ENCODE measurements at places on chromosomes 2 and 18.

GRCh38 chr18:36650906-36651305 lies 177.9 kb downstream of the TPGS2 start:
- no peak for DNase-seq

DNA sequence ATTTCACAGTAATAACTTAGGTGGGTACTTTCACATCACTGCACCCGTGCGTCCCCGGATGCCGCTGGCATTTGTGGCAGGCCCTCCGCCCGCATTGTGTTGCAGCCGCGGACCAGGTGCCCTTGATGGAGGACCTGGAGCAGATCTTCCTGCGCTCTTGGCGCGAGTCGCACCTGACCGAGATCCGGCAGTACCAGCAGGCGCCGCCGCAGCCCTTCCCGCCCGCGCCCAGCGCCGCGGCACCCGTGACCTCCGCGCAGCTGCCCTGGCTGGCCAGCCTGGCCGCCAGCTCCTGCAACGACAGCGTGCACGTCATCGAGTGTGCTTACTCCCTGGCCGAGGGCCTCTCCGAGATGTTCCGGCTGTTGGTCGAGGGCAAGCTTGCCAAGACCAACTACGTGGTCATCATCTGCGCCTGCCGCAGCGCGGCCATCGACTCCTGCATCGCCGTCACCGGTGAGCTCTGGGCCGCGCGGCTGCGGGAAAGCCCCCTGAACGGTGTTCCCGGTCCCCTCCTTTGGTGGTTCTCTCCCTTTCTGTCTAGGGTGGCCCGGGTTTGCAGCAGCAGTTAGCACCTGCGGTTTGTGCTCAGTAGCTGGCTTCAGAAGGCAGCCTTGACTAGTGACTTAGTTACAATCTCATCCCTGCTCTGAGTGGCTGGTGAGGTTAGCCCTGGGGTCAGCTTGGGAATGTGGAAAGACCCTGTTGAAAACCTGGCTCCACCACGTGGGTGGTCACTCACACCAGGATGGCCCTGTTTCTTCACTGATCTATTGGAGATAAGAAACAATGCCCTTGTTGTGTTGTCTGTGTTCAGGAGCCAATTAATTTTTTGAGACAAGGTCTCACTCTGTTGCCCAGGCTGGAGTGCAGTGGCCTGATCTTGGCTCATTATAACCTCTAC lies 59.1 kb downstream of the GREB1 start:
- no peak for DNase-seq

DNA sequence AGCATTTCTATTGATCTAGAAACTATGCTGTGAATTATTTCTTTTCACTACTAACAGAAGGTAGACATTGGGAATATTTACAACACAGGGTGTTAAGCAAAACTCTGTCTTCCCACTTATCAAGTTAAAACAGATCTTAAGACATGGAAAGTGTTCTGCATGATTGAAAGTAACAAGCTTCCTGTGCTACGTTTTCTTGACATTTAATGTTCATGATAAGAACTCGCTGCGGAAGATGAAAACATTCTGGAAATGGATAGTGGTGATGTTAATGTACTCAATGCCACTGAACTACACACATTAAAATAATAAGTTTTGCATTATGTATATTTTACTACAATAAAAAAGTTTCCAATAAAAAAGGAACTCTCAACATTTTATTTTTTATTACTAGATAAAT lies 74.4 kb upstream of the SCN7A start:
- no peak for DNase-seq

DNA sequence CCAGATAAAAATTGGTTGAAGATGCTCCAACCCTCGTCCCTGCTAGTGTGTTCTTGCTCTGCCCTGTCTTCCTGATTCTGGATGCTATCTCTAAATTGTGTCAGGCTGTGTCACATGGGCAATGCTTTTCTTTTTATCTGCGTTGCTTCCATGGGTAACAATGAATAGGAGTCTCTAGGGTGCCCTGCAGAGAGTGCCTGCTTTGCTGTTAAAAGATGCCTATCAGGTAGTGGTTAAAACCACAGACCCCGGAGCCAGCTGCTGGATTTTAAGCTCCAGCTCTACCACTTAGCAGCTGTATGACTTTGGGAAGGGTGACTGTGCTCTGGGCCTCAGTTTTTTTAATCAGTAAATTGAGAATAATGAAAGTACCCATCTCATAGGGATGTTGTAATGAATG lies 340.3 kb downstream of the PLCL1 start:
- DNase-seq, result no peak

GRCh38 chr2:154568413-154568812 lies 130.1 kb upstream of the KCNJ3 start:
- DNase-seq, result no peak

- no peak for DNase-seq
These were observed 55.5 kb downstream of the SLC9A2 start for GRCh38 chr2:102674836-102675235.

- DNase-seq, result no peak
These were observed 13.2 kb downstream of the REV1 start for GRCh38 chr2:99476629-99477028.

DNA sequence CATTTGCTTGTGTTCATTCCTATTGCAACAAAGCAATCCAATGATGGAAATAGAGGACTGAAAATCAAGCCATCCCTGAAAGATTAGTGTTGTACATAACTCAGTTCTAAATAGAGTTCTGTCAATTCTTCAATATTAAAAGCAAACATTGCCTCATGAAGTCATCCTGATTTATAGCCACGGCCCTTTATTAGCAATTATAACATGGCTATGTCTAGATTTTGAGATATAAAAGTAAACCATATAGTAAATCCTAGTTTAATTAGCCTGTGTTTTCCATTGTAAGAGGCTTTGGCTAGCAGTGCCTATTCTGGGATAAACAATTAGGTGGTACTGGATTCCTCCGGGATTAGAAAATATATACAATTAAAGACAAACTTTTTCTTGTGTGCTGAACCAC lies 33.2 kb upstream of the VIT start:
- no peak for DNase-seq

GRCh38 chr2:85861180-85861579 lies 27.6 kb downstream of the ST3GAL5 start:
- no peak for DNase-seq

GRCh38 chr2:119650206-119650605 lies 28.8 kb upstream of the TMEM177 start:
- DNase-seq, result no peak

GRCh38 chr18:28177828-28178635 lies 1.1 kb upstream of the CDH2 start:
- DNase-seq, result no peak

DNA sequence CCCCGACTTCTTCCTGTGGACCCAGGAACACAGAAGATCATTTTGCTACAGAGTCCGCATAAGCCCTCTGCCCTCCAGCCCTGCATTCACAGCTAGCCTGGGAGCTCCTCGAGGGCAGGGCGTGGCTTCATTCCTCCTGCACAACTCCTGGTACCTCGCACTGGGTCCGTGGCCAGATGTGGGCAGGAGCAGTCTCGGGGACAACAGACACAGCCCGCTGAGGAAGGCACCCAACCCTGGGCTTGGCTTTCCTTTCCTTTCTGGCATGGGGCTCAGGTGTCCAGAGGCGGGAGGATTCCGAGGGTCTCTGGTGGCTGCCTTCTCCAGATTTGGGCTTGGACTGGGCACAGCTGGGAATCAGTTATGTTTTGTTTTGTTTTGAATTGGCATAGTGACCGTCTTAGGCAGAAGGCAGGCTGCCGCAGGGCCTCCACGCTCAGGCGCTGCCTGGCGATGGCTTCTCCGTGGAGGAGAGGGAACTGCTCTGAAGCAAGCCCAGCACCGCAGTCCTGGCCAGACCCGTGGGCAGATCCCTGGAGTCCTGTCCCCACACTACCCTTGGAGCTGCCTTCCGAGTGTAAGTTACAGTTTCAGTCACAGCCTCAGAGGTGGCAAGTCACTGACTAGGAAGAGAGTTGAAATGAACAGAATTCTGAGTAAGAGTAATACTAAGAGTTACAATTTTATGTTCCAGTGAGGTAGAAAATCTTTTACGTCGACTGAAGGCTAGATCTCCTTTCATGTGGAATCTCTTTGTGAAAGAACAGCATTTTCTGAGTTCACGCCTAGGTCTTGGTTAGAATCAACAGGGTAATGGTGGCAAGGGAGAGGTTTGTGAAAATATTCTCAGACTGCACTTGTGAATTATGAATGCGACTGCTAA lies 47.9 kb downstream of the LDLRAD4 start:
- no peak for DNase-seq

DNA sequence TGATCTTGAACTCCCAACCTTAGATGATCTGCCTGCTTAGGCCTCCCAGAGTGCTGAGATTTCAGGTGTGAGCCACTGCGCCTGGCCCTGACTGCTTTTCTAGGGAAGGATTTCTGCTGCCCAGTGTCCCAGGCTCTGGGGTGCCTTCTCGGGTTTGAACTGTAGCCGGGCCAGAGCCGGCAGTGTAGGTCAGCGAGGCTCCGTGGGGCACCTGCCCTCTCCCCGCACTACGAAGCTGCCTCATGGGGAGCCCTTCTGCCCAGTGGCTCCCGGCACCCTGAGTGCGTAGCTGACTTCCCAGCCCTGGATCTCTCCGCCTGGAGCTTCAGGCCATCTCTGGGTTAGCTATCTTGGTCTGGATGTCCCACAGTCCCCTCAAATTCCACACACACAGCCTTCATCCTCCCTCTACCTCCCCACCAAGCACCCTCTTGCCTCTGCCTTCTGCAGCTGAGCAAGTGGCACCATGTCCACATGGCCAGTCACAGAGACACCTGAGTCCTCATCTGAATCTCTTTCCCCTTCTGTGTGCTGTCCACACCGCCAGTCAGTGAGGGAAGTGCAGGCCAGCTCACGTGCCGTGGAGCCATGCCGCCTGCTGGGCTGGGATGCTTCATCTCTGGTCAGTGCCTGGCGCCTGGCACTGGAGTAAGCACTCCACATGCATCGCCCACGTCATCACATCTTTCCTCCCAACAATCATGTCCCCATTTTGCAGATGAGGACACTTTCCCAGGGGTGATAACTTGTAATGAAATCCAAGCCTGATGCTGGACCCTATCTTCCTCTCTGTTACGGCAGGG lies 69.2 kb downstream of the EDAR start:
- no peak for DNase-seq

DNA sequence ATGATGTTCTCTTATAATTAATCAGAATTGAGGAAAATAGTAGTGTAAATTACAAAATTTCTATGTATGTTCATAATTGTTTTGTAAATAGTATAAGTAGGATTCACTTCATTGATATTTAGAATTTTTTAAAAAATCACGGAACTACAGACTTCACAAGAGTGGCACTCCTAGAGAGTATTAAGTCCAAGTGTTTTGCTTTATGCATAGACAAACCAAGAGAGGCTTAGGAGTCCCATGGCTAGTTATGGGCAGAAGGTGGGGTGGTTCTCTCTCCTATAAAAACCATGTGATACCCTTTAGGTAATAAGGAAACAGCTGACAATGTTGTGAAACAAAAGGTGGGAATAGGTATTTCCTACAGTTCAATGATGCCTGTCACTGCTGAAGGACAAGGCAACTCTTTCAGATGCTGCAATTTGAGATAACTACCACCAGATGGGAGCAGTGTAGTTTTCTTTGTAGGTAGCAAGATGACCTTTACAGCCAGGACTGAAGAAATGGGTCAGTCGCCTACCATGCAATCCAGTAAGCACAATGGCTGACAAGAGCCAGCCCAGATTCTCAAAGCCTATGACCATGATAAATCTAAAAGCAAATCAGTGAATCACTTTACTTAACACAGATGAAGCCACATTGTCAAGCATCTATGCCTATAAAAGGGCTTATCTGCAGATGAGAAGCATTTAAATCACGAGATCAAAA lies 83.9 kb downstream of the AAK1 start:
- no peak for DNase-seq

DNA sequence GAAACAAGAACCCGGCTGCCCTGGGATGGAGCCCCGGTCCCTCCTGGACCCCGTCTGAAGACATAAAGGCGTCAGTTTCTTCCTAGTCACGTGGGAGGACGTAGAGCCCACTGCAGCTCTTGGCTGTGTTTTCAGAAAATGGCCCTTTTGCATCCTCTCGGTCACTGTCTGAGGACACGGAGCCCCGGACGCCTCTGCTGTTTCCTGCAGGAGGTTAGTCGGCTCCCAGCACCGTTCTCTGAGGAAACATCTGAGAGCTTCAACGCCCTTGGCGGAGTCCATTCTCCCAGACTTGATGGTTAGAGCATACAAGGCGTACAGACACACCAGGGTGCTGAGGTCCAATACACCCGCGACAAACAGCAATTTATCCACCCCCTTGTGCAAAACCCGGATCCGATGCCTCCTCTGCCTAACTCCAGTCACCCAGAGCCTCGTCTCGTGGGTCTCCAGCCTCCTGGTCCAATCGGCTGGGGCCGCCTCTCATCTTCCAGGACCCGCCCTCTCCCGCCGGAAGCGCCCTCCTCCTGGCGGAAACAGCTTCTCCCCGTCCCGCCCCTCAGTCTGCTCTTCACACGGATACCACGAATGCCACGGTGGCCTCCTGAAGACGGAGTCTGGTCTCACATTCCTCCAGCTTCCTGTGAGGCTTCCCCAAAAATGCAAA lies 119.4 kb downstream of the TMEM18 start:
- DNase-seq, result no peak

GRCh38 chr2:142875652-142876051 lies 1.8 kb upstream of the KYNU start:
- DNase-seq, result no peak

DNA sequence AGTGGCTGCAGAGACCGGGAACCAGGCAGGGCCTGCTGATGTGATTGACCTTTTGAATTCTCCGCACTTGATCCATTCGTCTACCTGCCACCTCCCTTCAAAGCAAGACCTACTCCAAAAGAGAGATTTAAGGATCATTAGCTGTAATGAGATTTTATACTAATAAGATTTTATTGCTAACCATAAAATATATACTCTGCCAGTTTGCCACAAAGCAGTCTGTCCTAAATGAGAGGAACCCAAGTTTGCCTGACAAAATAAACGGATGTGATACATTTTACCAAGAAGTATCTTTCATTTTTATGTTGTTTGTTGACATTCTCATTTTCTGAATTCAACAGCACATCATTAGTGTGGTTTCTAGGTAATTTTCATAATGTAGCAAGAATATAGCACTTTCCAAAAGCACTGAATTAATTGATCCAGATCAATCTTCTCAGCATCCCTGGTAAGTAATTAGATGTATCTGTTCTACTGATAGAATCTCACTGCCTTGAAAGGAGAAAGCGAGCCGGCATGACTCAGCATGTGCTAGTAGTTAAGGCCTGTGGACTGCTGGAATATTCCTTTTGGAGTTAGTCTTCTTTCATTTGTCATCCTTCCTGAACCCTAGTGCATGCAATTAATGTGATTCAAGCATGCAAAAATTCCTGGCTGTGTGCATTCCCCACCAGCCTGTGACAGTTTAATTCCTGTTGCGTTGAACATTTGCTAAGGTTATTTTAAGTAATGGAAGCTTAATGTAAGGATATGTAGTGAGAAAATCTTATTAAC lies 128.5 kb downstream of the ARL6IP6 start:
- DNase-seq, result no peak

All from activated T-cell treated with anti-CD3 and anti-CD28 coated beads for 4 hours (primary cell).